Inflammatory macrophage treated with lipopolysaccharide for 4 hours (primary cell): ENCODE measurements at places on chromosomes 7 and 10.

- no peak for DNase-seq
These were observed 178.7 kb upstream of the PODXL start for GRCh38 chr7:131735101-131735500.

- peak; percentile 61 for DNase-seq
These were observed 42.8 kb upstream of the SEPHS1 start for GRCh38 chr10:13390604-13391522.

DNA sequence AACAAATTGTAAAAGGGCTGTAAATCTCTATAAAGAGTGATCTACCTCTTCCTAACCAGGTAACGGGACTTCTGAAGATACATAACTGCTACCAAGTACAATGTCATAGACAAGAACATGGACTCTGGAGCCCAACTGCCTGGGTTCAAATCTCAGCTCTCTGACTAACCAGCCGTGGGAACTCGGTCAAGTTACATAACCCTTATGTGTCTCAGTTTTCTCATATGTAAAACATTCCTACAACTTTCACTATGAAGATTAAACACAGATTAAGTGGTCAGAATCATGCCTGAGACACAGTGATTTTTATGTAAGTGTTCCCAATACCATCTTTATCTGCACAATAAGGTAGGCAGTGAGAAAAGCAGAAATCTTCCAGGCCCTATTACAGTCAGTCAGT, 52.6 kb downstream of the ITGB1 start:
- DNase-seq, result no peak

DNA sequence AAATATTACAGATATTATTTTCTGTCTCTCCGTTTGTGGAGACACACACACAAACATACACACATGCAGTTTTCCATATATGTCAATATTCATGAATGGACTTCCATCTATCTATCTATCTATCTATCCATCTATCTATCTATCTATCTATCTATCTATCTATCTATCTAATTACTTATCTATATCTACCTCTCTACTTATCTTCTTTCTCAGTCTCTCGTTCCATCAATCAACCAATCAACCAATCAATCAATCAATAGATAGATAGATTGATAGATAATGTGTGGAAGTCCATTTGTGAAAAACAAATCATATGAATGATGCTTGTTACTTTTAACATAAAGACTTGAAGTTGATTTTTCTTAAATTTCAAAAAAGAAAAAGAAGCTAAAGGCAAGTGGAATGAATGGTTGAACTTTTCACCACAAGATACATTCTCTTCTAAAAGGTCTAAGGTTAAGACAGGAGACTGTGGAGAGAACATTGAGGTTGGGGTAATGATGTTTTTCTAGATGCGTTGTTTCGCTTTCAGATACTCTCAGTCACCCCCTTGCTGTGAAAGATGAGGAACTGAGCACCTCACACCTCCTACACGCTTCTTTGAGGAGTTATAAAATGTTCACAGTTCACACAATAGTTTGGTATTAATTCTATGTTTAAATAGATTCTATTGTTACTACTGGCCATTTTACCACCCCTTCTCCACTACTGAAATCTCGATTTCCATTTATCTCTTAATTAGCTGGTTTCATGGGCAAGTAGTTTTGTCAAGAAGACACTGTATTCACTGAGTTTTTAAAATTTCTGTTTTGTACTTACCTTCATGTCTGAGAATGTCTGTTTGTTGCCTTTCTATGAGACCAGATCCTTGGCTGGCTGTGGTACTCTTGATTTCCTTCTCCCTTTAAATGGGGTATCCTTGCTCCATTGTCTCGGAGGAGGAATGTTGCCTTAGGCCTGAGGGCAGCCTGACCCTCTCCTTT, 114.1 kb downstream of the EMX2 start:
- no peak for DNase-seq

- DNase-seq, result no peak
These were observed 225.8 kb downstream of the MAD1L1 start for GRCh38 chr7:2006921-2007381.

GRCh38 chr10:7587168-7587864, 79.5 kb downstream of the ITIH5 start:
- no peak for DNase-seq

DNA sequence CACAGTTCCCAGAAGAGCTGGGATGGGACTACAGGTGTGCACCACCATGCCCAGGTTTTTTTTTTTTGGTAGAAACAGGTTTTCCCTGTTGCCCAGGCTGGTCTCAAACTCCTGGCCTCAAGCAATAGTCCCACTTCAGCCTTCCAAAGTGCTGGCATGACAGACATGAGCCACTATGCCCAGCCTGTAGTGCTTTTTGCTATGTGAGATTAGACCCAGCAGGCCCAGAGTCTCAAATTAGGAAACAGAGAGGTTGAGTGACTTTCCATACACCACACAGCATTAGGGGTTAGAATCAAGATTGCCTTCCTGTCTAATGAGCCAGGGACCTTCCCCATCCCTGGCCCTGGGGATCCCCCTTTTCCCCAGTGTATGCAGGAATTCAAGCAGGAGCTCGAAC, 90.8 kb upstream of the KCTD7 start:
- DNase-seq, result no peak

- no peak for DNase-seq
These were observed 112.0 kb upstream of the MKX start for GRCh38 chr10:27857616-27858015.

GRCh38 chr10:49598986-49599385, 11.1 kb upstream of the SLC18A3 start:
- no peak for DNase-seq

DNA sequence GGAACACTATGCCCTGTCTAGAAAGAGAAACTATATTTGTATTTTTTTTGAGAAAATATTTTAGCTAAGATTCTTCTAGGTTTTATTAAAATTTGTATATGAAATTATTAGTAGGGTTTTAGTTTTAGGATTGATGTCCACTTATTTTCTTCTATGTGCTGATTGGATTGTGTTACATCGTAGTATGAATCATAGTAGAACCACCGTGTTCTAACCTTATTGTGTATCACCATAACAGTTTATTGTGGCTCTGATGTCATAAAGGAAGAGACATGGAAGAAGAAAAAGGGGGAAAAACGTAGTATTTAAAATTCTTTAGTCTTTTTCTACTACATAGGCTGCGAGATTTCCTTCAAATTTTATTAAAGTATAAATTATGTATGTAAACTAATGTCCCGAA, 1.9 kb downstream of the AGBL3 start:
- DNase-seq, result no peak

DNA sequence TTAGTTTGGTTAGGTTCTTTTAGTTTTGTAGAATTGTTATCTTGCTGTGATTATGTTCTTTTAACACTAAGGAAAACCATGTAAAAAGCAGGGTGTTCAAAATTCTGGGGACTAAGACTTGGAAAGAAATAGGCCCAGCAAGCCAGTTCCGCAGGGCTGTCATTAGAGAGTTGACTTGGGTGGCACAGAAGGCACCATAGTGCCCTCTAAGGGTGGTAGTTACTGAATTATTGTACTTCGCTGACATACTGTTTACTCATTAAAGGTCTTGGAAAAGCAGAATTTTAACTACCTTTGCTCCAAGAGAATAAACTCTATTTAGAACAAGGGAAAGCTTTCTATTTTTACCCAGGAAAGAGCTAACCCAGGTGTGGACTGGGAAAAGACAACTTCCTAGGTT, 86.5 kb downstream of the OTUD1 start:
- DNase-seq, result peak; percentile 58

DNA sequence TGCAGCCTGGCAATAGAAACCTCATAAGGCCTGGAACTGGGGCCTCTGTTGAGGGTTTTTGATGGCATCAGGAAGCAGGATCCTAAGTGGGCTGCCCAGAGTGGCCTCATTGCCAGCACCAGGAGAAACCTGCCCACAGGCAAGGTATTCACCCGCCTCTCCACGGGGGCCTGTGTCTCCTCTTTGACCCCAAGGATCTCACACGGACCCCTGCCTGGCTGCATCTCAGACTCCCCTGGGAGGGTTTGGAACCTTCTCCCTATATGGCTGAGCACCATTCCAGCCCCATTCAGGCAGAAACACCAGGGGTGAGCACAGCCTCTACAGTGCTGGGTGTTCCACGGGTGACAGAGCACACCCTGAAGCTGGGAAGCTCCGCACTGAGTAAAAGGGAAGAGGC, 14.6 kb upstream of the C10orf71 start:
- DNase-seq, result no peak

DNA sequence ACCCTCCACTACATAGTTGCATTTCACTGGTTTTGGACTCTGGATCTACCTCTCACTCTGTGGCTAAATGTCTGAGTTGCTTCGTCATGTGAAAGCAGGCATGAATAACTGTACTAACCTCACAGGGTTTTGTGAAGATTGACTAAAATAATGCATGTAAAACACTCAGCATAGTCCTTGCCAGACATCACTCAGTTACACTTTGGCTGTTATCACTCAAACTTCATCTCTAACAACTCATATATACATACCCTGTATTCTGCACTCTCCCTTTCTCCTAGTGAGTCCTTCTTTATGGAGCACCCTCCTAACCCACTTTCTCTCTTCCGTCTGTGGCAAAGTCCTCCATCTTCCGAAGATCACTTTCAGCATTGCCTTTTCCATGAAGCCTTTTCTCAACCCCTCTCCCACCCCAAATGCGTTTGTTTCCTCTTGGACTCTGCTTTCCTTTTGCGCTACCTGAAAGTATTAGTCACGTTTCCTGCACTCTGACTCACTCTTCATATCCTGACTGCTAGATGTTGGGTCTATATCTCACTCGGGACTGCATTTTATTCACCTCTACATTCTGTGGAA, 72.6 kb downstream of the OSBPL3 start:
- DNase-seq, result no peak

GRCh38 chr7:1114505-1114904, 26.6 kb downstream of the GPER1 start:
- no peak for DNase-seq

- DNase-seq, result peak; percentile 5
These were observed 417.8 kb downstream of the PARD3 start for GRCh38 chr10:34397324-34397723.

GRCh38 chr10:6208799-6209235, 6.1 kb downstream of the PFKFB3 start:
- DNase-seq, result no peak

GRCh38 chr10:116253716-116254115, 19.3 kb downstream of the GFRA1 start:
- no peak for DNase-seq

DNA sequence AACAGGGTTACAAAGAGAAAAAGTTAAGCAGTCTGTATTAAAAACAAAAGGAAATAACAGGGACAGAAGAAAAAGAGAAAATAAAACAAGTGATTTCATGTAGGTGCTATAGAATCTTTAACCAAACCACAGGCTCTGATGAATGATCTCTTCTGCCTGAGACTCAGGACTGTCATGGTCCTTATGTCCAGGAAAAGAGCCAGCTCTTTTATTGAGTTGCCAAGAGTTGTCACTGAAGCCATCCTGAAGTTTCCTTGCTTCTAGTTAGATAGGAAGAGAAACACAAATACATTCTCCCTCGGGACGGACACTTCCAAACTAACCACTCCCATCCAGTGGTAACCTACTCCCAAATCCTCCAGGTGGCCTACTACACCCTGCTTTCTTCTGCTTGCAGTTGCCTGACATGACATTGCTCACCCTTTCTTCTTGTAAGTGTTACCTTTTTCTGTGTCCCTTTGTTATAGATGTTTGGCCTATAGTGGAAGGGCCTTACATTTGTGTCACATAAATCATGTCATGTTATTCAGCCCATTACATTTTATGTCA, 346.7 kb downstream of the NRG3 start:
- no peak for DNase-seq

GRCh38 chr7:41889040-41889439, 186.2 kb upstream of the INHBA start:
- DNase-seq, result no peak

- DNase-seq, result no peak
These were observed 37.4 kb downstream of the DNAJC9 start for GRCh38 chr10:73209705-73210104.

DNA sequence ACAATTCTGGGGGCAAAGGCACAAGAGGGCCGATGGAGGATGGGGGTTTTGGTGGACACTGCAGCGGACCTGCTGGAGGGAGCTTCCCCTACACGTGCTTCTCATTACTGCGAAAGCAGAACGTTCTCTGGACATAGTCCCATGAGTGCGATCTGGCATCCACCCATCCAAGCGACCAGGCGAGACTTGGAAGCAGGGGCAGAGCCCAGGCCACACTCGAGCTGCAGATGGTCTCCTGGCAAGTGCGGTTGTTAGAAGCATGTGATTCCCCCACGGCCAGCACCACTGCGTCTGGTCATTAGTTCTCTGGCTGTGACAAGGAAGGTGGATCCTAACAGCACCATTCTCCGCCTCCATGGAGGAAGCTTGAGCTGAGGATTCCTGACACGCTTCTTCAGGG, 118.4 kb upstream of the TCERG1L start:
- DNase-seq, result no peak

GRCh38 chr7:75639071-75639885, 99.5 kb downstream of the HIP1 start:
- no peak for DNase-seq

GRCh38 chr10:77160679-77161078, 476.9 kb downstream of the KCNMA1 start:
- no peak for DNase-seq

DNA sequence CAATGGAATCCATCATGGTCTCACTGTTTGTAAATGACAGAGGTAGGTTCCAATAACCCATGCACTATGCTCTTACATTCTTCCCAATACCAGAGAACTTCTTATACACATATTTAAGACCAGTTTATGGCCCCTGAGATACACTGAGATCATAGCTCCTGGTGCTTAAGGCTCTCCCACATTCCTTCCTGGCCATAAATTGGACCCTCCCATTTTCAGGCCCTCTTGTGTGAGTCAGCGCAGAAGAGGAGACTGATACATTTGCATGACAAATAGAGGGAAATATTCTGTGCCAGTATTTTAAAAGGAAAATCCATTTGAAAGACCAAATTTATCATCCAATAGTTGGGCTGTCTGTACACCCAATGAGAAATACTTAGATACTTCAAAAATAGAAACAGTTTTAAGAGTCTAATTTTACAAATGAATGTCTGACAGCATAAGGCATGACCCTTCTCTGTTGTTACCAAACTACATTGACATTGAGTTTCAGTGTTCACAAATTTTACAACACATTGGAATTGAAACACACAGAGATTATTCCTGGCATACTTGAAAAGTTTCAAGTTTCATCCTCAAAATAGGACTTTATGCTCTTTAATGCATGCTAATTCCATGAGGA, 35.3 kb downstream of the SLC16A9 start:
- no peak for DNase-seq

GRCh38 chr7:107446988-107447387, 22.9 kb upstream of the GPR22 start:
- no peak for DNase-seq

DNA sequence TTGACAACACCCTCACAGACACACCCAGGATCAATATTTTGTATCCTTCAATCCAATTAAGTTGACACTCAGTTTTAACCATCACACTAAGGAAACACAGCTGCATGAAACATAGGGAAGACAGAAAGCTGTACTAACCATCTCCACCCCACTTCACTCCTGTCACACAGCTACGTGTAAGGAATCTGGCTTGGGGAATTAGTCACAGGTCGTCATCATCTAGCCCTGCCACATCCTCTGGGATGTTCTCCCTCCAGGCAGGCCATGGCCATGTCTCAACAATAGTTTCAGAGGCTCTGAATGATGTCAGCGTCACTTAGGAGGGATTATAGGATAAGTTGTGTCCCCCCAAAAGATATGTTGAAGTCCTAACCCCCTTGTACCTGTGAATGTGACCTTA, 10.8 kb upstream of the SEMA3C start:
- DNase-seq, result no peak

GRCh38 chr10:74836877-74837276, 10.5 kb downstream of the KAT6B start:
- peak; percentile 76 for DNase-seq

- DNase-seq, result no peak
These were observed 41.8 kb upstream of the ABCB4 start for GRCh38 chr7:87517136-87517815.

- DNase-seq, result no peak
These were observed 1.2 kb downstream of the PLEKHA1 start for GRCh38 chr10:122375679-122376160.
